ENCODE measurements at places on chromosomes 16 and 17.

- no peak for DNase-seq
Measured at GRCh38 chr16:49478107-49478506, 104.5 kb downstream of the C16orf78 start.

- peak; percentile 30 for DNase-seq
Measured at GRCh38 chr17:64938290-64938689, 19.0 kb upstream of the LRRC37A3 start.

- DNase-seq, result peak; percentile 72
Measured at GRCh38 chr16:24851700-24852099, 5.9 kb downstream of the SLC5A11 start.

DNA sequence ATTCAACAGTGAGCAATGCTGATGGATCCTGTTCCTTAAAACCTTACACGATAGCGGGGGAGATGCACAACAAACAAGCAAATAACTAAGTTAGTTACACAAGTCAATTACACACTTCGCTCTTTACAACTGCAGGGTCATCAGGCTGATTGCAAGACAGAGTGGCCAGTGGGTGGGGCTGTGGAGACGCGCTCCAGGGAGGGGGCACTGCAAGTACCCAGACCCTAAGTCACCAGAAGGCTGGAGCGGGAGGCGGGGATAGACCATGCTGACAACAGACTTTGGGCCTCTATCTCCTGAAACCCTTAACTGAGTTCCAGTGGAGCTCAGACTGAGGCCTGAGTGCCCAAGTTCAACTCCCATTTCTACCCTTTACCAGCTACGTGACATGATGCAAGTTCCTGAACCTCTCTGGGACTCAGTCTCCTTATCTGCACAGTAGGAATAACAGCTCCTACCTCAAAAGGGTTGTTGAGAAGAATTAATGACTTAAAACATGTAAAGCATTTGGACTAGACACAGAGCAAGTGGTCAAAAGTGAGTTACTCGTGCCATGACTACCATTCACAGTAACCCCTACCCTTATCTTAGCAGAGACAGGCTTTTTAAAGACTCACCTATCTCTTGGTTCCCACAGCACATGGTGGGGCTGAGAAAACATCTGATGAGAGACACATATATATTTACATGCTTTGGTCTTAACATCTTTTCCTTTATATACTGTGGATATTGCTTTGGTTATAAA is 10.4 kb downstream of the CPPED1 start:
- DNase-seq, result no peak

DNA sequence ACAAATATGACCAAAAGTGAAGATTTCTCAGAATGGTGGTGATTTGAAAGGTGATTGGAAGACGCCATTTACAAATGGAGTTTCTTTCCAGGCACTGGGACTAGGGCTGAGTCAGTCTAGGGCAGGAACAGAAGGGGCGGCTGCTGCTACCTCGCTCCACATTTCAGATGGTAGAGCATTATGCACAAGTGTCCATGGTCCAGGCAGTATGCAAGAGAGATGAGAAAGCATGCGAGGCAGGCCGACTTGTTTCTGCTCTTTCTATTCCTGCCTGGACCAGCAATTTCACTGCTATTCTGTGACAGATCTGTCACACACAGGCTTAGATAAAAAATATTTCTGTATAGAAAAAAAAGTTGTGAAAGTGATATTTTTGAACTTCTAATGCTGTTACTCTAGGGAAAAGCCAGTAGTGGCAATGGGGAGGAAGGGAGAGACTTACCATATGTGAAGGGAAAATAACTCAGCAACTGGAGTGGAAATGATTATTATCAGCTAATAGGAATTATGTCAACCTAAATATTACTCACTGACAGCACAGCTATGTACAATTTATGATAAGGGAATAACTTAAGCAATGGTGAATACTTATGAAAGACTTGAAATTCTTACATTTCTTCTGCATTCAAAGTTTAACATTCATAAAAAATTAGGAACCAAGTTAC is 134.7 kb upstream of the NETO2 start:
- no peak for DNase-seq

GRCh38 chr17:80632046-80632581 is 87.5 kb downstream of the RPTOR start:
- no peak for DNase-seq

DNA sequence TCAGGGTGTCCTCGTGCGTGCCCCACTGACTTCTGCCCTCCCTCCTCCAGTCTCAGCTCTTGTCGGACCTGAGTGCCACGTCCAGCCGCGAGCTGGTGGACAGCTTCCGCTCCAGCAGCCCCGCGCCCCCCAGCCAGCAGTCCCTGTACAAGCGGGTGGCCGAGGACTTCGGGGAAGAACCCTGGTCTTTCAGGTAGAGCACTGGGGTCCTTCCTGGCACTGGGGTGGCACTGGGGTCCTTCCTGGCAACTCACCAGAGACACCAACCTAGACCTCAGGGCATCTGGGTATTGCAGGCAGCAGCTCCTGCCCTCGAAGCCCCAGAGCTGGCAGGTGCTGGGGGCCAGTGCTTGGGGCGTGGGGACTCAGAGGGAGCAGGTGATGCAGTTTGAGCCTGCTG is 25.0 kb downstream of the SGSH start:
- DNase-seq, result no peak

GRCh38 chr16:85653290-85653891 is 35.4 kb downstream of the GINS2 start:
- no peak for DNase-seq

GRCh38 chr17:44356241-44356640 is 7.4 kb downstream of the FAM171A2 start:
- DNase-seq, result no peak

GRCh38 chr16:61182391-61182790 is 853.8 kb downstream of the CDH8 start:
- no peak for DNase-seq

DNA sequence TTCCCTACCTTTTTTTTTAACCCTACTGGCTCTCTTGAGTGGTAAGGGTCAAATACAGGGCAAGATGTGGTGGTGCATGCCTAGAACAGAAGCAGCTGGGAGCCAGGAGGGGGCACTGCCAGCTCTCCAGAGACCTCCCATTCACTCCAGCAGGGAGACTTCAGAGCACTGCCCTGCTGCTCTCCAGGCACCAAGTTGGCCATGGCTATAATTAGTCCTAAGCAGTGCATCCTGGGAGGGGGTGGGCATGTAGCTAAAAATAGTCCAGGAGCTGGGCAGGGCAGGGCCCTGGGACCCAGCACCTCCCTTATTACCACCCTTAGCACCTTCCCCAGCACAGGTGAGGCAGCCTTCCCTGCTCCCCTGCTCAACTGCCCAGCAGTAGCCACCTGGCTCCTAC is 3.5 kb downstream of the CORO6 start:
- peak; percentile 26 for DNase-seq

- peak; percentile 77 for DNase-seq
Measured at GRCh38 chr16:56356276-56357240, 68.8 kb downstream of the AMFR start.

- no peak for DNase-seq
Measured at GRCh38 chr16:72948238-72948829, 99.6 kb downstream of the ZFHX3 start.

DNA sequence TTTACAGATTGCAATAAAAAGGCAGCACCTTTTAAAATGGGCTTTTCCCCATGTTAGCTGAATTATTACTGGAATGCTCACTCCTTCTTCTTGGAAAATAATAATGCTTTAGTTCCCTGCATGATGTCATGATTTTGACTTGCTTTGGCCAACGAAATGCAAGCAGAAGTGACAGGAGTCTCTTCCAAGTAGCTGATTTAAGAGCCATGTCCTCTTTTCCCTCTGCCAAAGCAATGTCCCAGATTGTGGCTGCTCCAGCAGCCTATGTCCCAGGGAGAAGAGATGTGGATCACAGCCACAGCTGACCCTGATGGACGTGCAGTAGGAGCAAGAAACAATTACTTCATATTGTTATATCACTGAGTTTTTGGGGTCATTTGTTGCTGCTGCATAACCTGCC is 246.6 kb downstream of the HAPSTR1 start:
- DNase-seq, result no peak

GRCh38 chr17:50457621-50458020 is 11.1 kb downstream of the CHAD start:
- no peak for DNase-seq

- DNase-seq, result no peak
Measured at GRCh38 chr16:23452221-23452571, 793 bp downstream of the COG7 start.

DNA sequence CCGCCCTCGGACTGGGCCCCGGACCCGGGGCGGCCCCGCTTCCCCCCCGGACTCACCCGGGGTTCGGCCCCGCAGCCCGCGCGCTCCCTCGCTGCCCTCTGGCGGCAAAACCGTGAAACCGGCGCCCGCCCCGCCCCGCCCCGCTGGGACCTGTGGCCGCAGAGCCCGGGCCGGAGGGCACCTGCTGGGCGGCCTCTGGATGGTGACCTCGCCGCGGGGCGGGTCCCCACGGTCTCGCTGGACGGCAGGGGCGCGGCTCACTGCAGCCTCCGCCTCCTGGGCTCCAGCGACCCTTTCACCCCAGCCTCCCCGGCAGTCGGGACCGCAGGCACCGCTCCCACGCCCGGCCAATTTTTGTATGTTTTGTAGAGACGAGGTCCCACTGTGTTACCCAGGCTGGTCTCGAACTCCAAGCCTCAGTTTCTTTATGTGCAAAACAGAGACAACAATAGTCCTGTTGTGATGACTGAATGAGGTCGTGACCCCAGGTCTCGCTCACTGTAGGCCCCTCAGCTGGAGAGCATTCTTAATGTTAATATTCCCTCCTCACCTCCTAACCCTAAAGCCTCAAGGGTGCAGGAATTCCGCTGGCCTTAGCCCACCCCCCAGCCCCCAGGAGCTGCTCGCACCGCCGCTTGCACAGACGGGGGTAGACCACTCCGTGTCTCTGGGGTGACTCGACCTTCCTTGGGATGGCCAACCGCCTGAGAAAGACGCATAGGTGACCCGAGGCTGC is 33.7 kb upstream of the RPH3AL start:
- peak; percentile 79 for DNase-seq

DNA sequence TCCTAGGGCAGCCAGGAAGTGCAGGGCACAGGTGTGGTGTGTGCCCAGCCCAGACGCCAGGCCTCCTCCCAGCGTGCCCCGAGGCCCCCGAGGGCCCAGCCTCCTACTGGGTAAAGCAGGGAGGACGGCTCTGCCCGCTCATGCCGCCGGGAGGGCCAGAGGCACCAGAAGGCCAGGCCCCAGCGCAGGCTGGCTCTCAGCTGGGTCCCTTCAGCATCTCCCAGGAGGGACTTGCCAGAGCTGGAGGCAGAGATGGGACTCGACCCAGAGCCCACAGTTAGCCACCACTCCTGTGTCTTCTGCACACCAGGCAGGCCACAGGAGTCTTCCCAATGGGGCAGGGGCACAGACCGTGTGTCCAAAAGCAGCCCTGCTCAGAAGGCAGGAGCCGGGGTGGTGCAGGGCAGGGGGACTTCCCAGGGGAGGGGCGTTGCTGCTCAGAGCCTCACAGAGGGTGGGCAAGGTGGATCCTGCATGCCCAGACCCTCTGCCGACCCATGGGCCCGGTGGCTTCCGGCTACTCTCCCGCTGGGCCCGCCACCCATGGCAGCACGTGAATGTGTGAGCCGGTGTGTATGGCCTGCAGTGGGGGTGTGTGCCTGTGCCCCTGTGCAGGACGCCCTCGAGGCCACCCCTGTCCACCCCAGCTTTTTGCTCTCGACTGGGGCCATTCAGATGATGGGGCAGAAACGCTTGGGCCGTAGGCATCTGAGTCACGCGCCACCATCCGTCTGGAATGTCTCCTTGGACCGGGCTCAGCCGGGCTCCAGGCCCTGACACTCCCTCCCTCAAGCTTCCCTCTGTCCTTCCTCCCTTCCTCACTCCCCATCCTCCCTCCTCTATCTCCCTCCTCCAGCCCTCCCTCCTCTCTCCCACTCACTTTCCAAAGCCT is 5.7 kb upstream of the ZNF469 start:
- DNase-seq, result no peak

GRCh38 chr16:57051696-57052228 is 40.6 kb upstream of the CPNE2 start:
- DNase-seq, result no peak

GRCh38 chr17:44826123-44826790 is 3.8 kb downstream of the GJC1 start:
- DNase-seq, result no peak

DNA sequence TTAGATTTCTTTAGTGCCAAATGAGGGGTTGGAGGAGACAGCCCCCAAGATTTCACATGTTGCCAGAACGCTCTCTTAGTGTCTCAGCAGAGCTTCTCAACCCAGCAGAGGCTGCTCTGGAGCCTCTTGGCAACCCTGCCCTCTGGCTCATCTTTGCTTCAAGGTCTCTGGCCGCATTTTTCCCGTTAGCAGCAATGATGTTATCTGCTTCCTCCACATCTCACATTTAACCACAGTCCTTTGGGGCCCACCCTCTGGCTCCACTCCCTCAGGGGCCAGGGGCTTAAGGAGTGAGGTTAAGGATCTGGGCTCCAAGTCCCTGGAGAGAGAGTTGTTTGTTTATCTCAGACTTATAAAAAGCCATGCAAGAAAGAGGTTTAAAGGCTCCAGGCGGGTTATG is 3.3 kb upstream of the XYLT1 start:
- DNase-seq, result peak; percentile 47

GRCh38 chr17:69856946-69857345 is 218.1 kb upstream of the KCNJ16 start:
- no peak for DNase-seq

DNA sequence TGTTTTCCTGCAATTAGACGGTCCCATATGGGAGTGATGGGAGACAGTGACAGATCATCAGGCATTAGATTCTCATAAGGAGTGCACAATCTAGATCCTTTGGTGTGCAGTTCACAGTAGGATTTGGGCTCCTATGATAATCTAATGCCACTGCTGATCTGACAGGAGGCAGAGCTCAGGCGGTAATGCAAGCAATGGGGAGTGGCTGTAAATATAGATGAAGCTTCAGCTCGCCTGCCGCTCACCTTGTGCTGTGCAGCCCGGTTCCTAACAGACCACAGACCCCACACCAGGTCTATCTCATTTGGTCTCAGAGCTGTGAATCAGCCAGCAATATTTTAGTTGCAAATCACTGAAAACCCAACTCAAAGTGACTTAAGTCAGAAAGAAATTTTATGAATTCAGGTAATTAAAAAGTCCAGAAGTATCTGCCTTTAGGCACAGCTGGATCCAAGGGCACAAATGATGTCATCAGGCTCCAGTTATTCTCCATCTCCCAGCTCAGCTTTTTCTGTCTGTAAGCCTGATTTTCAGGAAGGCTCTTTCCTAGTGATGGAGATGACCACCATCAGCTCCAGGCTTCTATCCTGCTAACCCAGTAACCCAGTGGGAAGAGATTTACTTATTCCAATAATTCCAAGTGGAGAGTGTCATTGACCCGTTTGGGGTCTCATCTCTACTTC is 3.3 kb downstream of the CHP2 start:
- no peak for DNase-seq

DNA sequence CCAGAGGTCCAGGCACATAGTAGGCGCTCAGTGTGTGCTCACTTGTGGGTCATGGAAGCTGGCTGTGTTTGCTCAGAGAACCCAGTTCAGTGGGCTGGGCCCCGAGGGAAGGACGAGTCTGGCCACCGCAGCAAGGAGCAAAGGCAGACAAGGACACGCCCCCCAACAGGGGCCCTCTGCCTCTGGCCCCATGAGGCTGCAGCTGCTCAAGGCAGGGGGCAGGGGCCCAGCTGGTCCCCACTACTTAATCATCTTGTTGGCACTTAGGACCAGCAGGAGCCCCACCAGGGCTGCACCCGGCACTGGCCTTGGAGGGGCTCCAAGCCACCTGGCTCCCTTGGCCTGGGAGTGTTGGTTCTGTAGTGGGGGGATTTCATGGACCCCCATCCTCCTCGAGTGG is 16.1 kb downstream of the KCNJ12 start:
- DNase-seq, result no peak

GRCh38 chr16:73326770-73327470 is 279.0 kb upstream of the ZFHX3 start:
- no peak for DNase-seq
